ENCODE measurements at places on chromosomes 13 and 19. TPM values are rescaled to one million over a fixed set of nuclear protein-coding genes. Genes with fewer than 3 reads are reported as not detected.

- H3K27me3 ChIP-seq, result no peaks in the 10 kb centered on the region
- no peak overlapping the region for H3K27ac ChIP-seq
- H3K4me1 ChIP-seq, result no peaks in the 10 kb centered on the region
- no peaks in the 10 kb centered on the region for H3K36me3 ChIP-seq
- no peak for DNase-seq
- H3K4me3 ChIP-seq, result no peak overlapping the region
Observed at GRCh38 chr13:70051531-70051930, 56.1 kb upstream of the ATXN8OS start.

GRCh38 chr13:40391788-40392187 lies 274.7 kb downstream of the FOXO1 start:
- H3K36me3 ChIP-seq, result no peaks in the 10 kb centered on the region
- no peaks in the 10 kb centered on the region for H3K27me3 ChIP-seq
- no peak overlapping the region for H3K27ac ChIP-seq
- DNase-seq, result no peak
- peaks cover 8% of the 10 kb centered on the region for H3K4me1 ChIP-seq

DNA sequence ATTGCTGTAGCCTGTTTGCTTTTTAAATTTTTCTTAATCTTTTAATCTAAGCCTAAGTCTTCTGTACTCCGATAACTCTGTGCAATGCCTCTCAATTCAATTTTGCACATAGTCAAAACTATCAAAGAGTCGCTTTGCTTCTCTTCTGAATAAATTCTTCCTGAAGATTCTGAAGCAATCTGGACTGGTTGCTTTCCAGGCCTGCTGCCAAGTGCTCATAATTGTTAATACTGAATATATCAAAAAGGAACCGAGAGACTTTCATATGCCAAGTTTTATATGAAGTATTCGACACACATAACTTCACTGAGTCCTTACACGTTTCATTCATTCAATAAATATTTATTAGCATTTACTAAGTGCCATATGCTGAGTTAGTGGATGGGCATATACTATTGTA lies 91.3 kb downstream of the EDNRB start:
- H3K27ac ChIP-seq, result no peak overlapping the region
- H3K4me1 ChIP-seq, result no peaks in the 10 kb centered on the region
- H3K4me3 ChIP-seq, result no peak overlapping the region
- H3K36me3 ChIP-seq, result no peaks in the 10 kb centered on the region
- no peak for DNase-seq

DNA sequence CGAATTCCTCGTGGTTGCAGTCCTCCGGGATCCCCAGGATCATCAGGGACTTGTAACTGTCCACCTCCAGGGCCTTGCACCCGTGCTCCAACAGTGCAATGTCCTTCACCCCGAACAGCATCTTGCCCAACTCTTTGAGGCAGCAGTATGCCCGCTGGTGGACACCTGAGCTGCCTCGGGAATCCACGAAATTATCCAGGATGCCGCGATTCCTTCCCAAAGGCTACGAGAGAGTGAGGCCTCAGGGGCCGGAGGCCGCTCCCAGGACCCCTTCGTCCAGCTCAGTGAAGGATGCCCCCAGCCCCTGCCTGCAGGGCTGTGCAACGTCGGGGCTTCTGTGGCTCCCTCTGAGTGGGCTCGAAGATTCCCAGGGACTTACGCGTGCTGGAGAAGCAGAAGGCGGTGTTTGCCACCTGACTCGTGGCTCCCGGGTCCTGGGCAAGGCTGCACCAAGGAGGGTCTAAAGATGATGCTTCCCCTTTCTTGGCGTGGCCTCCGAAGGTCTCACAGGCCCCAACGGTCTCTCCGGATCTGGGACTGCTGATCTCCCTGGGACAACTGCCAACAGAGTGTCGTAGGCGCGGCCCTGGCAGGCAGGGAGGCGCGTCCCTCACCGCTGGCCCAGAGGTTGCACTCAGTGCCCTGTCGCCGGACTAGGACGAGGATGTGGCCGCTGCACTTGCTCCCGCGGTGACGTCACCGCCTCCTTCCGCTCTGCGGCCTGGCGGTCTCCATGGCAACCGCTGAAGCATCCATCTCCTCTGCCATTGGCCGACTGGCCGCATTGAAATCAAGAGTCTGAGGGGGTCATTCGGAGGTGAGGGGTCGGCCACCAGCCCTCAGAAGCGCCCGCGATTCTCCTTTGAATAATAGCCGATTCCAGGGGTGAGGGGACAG lies at the start of gene PNMA8C:
TSS of gene PNMA8C (minus strand) at position 698 of the 897 bp plus-strand sequence. CDS start at position 121, 577 bp downstream.
- no peak within 1 kb of the TSS for H3K4me3 ChIP-seq
- peaks cover 3% of the 10 kb centered on the region for H3K27me3 ChIP-seq
- no peak within 1 kb of the TSS for H3K27ac ChIP-seq
- no peaks in the 10 kb centered on the region for H3K36me3 ChIP-seq
- DNase-seq, result peak; percentile 29

DNA sequence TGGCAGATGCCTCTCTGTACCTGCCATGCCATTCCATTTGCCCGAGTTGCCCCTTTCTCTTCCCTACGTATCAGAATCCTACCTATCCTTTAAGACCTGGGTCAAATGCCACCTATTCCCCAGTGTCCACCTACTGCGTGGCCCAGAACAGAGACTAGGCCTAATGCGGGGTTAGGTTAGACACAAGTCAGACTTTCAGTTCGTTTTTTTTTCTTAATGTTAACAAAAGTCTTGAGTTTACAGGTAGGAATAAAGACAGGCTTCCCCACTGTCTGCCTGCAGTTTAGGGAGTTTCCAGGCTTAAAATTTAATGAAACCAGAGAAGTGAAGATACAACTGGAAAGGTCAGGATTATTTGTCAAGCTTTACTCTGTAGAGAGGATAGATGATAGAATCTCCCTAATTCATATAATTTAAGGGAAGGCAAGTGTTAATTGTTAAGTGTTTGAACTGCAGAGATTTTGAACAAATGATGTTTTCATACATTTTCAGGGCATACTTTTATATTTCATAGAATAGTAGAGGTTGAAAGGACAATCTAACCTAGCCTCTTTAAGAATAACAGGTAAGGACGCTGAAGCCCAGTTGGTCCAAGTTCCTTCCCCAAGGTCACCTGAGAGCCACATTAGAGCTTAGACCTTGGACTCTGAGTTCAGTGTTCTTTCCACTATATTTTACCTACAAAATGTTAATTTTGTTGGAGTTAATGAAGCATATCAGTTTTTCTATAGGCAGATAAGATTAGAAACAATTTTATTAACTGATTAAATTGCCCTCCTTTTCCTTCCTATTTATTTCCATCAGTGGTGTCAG lies 35.8 kb downstream of the FRY start:
- no peak overlapping the region for H3K27ac ChIP-seq
- H3K27me3 ChIP-seq, result no peaks in the 10 kb centered on the region
- DNase-seq, result no peak

GRCh38 chr19:6551607-6552450 lies 21.0 kb downstream of the TNFSF9 start:
- H3K36me3 ChIP-seq, result no peaks in the 10 kb centered on the region
- no peak overlapping the region for H3K27ac ChIP-seq
- H3K4me3 ChIP-seq, result no peak overlapping the region
- H3K4me1 ChIP-seq, result no peaks in the 10 kb centered on the region
- peak; percentile 68 for DNase-seq

- no peak for DNase-seq
- no peaks in the 10 kb centered on the region for H3K27me3 ChIP-seq
- no peak overlapping the region for H3K27ac ChIP-seq
Observed at GRCh38 chr13:75693227-75693626, 57.1 kb downstream of the LMO7 start.

DNA sequence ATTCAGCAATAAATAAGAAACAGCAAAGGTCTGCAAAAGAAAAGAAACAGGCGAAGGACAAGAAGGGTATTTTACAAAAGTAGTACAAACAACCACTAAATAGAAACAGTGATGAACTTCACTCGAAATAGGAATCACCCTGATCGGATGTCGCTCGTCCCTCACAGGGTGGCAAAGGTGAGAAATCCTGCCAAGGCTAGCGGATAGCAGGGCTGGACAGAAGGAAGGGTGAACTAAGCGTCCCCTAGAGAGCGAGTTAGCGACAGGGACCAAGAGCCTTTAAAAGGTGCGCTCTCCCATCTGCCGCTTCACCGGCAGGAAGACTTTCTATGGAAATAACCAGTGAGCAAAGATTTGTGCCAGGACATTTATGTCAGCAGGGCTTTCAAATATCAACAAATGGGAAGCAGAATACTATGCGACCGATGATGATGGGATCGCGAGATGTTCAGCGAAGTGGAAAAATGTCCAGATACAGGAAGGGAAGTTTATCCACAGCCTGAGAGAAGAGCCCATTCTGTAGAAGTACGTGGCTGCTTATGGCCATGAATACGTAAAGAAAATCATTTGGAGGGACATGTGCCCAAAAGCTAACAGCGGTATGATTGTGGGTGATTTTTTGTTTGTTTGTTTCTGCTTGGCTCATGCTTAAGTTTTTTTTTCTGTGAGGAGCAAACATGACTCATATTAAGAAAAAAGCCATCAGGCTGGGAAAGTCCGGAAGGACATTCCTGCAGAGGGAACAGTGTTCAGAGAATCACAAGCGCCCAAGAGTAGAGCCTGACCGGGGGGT lies 18.9 kb downstream of the ELAVL1 start:
- H3K27me3 ChIP-seq, result no peaks in the 10 kb centered on the region
- peaks cover 31% of the 10 kb centered on the region for H3K4me1 ChIP-seq
- H3K4me3 ChIP-seq, result no peak overlapping the region
- peak; percentile 70 for DNase-seq

DNA sequence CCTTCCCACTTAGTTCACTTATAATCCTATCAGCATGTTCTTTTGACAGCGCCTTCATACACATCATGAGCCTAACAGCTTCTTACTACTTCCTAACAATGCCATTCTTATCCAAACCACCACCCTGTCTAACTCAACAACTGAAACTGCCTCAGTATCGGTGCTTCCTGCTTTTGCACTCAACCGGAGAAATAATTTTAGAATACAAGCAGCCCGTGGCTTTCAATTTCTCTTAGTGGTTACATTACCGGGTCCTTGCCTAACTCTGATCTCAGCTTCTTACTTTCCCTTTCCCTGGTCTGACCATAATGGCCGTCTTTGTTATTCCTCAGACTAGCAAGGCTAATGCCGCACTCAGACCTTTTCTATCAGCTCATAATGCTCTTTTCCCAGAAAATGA lies 17.0 kb downstream of the ZFP82 start:
- no peak for DNase-seq
- no peak overlapping the region for H3K4me3 ChIP-seq
- H3K36me3 ChIP-seq, result peaks cover 32% of the 10 kb centered on the region
- no peaks in the 10 kb centered on the region for H3K4me1 ChIP-seq

DNA sequence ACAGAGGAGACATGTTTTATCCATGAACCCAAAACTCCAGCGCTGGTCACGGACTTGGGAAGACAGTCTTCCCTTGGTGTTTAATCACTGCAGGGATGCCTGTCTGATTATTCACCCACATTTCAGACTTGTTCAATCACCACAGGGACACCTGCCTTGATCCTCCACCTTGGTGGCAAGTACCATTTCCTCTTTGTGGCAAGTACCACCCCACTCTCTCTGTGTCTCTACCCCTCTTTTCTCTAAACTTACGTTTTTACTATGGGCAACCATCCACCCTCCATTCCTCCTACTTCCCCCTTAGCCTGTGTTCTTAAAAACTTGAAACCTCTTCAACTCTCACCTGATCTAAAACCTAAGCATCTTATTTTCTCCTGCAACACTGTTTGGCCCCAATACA lies 16.8 kb downstream of the ZNF83 start:
- H3K4me1 ChIP-seq, result no peaks in the 10 kb centered on the region
- DNase-seq, result no peak
- H3K36me3 ChIP-seq, result no peaks in the 10 kb centered on the region
- no peaks in the 10 kb centered on the region for H3K27me3 ChIP-seq
- H3K27ac ChIP-seq, result no peak overlapping the region

DNA sequence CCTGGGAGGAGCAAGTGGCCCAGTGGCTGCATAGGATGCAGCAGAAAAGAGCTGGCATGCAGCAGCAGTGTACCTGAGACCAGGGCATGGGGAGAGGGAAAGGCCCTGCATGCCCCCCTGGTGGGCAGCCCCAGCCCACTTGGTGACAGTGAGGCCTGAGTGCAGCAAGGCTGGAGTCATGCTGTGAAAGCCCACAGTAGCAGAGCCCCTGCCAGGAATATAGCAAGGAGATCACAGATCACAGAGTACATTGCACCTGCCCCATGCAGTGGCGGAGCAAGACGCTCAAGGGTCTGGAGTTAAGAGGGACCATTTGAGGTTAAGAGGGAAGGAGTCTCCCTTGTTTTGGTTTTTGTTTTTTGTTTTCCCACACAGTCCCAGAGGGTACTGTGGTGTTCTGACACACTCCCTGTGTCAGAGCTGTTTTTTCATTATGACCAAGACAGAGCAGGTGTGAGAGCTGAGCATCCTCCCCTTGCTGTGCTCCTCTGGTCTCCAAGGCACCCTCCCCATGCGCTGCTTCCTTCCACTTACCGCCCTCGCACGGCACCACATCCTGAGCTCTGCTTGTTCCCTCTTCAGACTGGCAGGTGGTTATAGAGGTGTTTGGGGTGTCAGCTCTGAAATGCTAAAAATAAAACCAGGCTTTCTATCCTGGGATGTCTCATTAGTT lies 85.0 kb upstream of the UBL3 start:
- no peaks in the 10 kb centered on the region for H3K36me3 ChIP-seq
- no peak overlapping the region for H3K4me3 ChIP-seq
- no peak for DNase-seq
- peaks cover 2% of the 10 kb centered on the region for H3K27me3 ChIP-seq
- H3K27ac ChIP-seq, result no peak overlapping the region
- H3K4me1 ChIP-seq, result no peaks in the 10 kb centered on the region

DNA sequence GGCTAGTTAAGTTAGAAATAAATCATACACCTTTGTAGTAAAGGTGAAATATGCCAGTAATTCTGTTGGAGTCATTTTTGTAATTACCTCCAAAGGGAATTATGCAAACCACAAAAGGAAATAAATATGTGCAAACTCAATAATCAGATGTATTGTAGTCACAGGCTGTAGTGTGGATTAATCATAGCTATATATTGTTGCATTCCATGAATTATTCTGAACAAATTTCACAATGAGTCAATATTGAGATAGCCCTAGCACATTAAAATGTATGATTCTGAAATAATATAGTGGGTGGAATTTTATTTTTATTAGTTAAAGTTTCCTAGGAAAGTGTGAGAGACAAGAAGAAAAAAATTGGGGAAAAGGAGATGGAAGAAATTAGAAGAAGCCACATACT lies 790.5 kb upstream of the PCDH20 start:
- no peak overlapping the region for H3K4me3 ChIP-seq
- no peaks in the 10 kb centered on the region for H3K27me3 ChIP-seq
- no peaks in the 10 kb centered on the region for H3K4me1 ChIP-seq
- no peak for DNase-seq

GRCh38 chr13:61960981-61961380 lies 545.3 kb upstream of the PCDH20 start:
- no peak for DNase-seq
- no peaks in the 10 kb centered on the region for H3K4me1 ChIP-seq
- H3K27me3 ChIP-seq, result no peaks in the 10 kb centered on the region

- no peaks in the 10 kb centered on the region for H3K4me1 ChIP-seq
- H3K36me3 ChIP-seq, result no peaks in the 10 kb centered on the region
- no peaks in the 10 kb centered on the region for H3K27me3 ChIP-seq
- H3K4me3 ChIP-seq, result peak overlapping the region; percentile 87
- peak overlapping the region; percentile 61 for H3K27ac ChIP-seq
Observed at GRCh38 chr19:11737964-11738745, 591 bp downstream of the ZNF823 start.

Gene PGPEP1
- 28.4 TPM for total RNA-seq

Gene FAAP24
- total RNA-seq, result 2.2 TPM

Gene YJEFN3
- total RNA-seq, result 8.1 TPM

Gene BICRA
- 20.7 TPM for total RNA-seq

Gene CGB3
- 3.6 TPM for total RNA-seq

Gene SUPT5H
- total RNA-seq, result 163 TPM

Gene PSG4
- total RNA-seq, result 0.84 TPM

Gene S1PR4
- not detected for total RNA-seq

All from astrocyte (in vitro differentiated cells and primary cell).